GM23338 (cell line): ENCODE measurements at places on chromosomes 11 and 22. TPM values are rescaled to one million over a fixed set of nuclear protein-coding genes. Genes with fewer than 3 reads are reported as not detected.

The OVOL1 gene
- total RNA-seq = 3.3 and 5.1 TPM in 2 replicates

DNA sequence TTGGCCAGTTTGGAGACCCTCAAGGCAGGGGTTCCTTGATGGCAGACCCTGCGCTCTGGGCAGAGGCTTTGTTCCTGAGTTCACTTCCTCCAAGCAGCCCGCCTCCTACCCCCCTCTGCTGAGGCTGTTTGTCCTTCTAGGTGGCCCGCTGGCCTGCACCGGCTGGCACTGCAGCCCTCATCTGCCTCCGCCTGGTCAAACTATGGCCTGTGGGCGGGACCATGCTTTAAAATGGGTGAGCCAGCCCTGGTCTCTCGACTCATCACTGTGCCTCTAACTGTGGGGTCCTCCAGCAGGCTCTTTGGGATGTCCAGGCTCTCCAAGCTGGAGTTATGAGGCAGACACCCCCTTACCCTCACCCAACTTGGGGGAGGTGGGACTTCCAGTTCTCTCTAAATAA is 114.1 kb upstream of the SLC22A12 start:
- no peak for DNase-seq
- H3K4me1 ChIP-seq = peaks cover 6% of the 10 kb centered on the region; the same call in 1 of the 2 replicates
- no peaks in the 10 kb centered on the region for H3K36me3 ChIP-seq
- H3K27ac ChIP-seq = no peak overlapping the region

GRCh38 chr11:73939096-73939495 is 11.7 kb upstream of the DNAJB13 start:
- H3K27me3 ChIP-seq = no peaks in the 10 kb centered on the region

GRCh38 chr22:20549232-20549841 is 41.9 kb downstream of the MED15 start:
- H3K36me3 ChIP-seq = no peaks in the 10 kb centered on the region
- no peak overlapping the region for H3K27ac ChIP-seq
- H3K4me3 ChIP-seq = no peak overlapping the region
- peak; percentile 26 for DNase-seq

DNA sequence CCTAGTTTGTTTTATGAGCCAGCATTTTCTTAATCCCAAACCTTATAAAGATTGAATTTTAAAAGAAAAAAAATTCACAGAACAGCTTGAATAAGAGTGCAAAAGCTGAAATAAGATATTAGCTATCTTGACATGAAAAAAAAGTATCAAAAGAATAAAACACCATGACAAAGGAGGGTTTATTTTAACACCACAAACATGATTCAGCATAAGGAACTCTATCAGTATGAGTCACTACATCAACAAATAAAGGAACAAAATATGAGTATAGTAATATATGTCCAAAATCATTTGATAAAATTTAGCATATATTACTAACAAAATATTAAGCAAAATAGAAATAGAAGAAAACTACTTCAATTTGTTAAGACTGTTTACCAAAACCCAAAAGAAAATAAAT is 9.6 kb upstream of the LMO1 start:
- H3K4me1 ChIP-seq = 0 out of 2 replicates have a peak, but pooled peaks cover 4% of the 10 kb centered on the region
- DNase-seq = no peak
- no peak overlapping the region for H3K27ac ChIP-seq
- H3K27me3 ChIP-seq = peaks cover 43% of the 10 kb centered on the region
- H3K36me3 ChIP-seq = no peaks in the 10 kb centered on the region
